ENCODE measurements at places on chromosomes 4 and X.
A peak's percentile ranks its signal among the peaks of the same experiment; 100 is the strongest.

GRCh38 chrX:108439426-108439942, at the start of gene COL4A5:
Gene COL4A5, plus strand, starts transcription at chrX:108439838. Its CDS starts 288 bp downstream, at chrX:108440126.
- peak; percentile 49 for DNase-seq

- no peak for DNase-seq
Observed at GRCh38 chr4:113513382-113513781, 248.2 kb downstream of the CAMK2D start.

GRCh38 chr4:52959541-52959940, 97.4 kb downstream of the RASL11B start:
- no peak for DNase-seq

DNA sequence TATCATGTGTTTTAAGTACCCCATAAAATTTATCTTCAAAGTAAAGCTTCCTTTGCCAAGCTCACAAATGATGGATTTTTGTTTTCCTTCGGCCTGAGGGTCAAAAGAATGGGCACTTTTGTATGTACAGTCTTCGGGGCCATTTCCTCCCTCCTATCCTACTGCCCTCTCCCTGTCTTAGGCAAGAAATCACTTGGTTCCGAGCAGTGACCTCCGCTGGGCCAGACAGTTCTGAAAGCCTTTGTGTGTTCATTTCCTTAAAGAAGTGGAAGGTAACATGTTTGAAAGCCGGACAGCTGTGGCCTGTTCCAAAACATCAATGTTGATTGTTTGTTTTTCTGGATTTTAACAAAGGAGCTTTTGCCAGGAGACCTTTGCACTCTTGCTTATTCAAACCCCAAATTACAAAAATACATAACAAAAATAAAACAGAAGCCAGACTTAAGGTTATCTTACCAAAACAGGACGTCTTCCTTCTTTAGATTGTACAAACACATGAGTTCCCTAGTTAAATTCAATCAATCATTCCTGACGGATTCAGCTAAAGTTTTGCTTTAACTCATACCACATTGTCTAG, 110.6 kb upstream of the LIMCH1 start:
- DNase-seq, result no peak

DNA sequence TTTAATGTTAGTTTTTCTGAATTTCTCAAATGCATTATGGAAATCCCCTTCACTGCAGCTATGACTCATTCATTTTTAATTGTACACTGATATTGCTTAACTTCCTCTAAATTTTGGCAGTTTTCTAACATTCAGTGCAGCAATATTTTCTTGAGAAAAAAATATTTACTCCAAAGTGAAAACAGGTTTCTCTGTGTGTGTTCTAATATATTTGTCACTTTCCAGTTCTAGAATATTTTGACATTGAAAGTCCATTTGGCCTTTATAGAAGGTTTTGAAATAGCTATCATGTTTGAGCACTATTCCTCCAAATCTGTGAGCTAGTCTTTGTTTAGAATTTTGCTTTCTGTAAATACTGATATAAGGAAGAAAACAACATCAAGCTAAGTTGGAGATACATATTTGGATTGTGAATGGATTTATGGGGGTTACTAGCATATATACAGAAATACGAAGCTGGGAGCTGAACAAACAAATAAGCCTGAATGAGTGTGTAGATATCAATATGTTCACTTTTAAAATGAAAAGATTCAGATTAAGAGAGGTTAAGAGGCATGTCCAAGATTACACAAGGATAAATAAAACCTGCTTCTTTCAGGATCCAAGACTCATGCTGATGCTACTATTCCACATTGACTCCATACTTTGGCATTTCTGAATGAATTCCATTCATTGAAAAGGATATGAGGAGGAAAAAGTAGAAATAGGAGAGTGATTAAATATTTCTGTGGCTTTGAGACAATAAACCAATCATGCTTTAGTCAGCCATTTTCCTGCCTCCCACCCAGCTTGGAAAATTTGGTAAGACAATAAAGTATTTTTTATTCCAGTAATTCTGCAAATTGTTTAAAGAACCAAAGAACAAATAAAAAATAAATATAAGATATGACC, 57.3 kb upstream of the SLIT2 start:
- DNase-seq, result peak; percentile 31

DNA sequence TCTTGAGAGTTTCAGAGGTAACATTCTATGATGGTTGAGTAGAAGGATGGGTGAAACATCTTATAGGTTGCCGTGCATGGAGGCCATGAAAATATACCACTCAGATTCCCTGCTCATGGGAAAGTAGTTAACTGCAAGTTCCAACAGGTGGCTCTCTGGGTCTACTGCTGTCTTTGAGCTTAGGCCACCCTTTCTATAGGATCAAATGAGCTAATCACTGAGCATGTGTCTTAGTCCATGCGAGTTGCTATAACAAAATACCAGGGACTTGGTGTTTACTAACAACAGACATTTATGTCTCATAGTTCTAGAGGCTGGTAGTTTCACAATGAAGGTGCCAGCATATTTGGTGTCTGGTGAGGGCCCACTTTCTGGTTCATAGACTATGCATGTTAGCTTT, 144.8 kb upstream of the UNC5C start:
- peak; percentile 10 for DNase-seq

DNA sequence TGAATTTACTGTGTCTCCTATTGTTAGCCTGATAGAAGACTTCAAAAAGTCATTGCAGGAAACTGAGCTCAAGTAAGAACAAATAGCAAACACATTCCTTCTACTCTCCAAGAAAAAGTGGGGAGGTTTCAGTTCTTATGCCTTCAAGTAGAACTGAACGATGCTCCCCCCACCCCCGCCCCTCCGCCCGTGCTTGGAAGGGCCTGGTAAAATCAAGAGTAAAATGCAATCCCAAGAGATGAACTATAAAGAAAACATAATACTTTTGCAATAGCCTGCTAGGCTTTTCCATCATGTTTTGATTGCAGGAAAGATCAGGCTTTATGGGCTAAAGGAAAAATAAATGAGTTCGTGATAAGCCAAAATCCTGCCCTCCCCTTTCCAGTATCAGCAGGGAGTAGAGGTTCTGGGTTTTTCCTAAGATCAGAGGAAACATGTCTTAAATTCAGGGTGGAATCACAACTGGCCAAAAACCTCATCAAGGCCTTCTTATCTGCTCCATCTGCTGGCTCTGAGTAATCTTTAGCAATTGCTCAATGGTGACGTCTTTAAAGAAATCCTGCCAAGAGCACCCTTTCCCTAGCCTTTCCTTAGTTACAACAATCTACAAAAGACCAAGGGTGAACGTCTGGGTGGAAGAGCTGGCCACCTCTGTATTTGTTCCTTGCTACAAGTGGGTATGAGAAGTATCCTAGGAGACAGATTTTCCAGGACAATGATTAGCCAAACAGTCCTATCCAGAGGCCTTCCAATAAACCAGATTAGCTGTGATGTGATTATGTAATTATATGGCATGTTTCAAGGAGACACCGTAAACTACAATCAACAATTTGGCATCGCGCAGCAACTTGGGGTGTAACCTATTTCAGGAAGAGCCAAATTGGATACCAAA, 66.3 kb upstream of the FAM9C start:
- DNase-seq, result peak; percentile 83

GRCh38 chr4:187795737-187796136, 199.8 kb upstream of the ZFP42 start:
- DNase-seq, result no peak

DNA sequence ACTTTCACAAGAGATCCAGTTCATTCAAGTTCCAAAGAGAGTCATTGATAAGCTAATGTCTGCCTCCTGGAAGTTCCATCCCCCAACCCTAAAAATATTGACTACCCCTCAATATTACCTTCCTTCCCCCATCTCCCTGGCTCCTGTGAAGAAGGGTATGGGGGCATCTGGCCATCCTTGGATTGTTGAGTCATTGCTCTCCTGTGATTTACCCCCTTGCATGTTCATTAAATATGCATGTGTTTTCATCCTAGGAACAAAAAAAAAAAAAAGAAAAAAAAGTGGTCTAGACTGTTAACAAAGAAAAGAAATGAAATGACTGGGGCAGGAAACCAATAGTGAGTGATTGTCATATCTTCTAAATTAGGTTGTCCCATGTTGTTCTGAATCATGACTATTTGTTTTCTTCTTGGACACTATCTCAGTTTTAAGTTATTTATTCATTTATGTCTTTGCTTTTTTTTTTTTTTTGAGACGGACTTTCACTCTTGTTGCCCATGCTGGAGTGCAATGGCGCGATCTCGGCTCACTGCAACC, 51.9 kb upstream of the HUWE1 start:
- no peak for DNase-seq

DNA sequence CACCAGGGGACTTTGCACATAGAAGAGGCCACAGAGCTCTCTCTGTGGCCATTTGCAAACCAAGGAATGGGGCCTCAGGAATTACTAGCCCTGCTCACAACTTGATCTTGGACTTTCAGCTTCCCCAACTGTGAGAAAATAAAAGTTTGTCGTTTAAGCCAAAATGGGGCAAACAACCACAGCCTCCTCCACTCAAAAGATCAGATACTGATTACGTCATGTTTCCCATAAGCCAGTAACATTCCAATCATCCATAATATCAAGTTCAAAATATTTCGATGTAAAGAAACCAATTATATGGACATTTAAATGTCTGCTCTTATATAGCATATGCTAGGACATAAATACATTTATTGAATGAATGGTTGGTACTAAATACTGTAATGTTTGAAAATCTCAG, 307.5 kb upstream of the HAND2 start:
- DNase-seq, result no peak

DNA sequence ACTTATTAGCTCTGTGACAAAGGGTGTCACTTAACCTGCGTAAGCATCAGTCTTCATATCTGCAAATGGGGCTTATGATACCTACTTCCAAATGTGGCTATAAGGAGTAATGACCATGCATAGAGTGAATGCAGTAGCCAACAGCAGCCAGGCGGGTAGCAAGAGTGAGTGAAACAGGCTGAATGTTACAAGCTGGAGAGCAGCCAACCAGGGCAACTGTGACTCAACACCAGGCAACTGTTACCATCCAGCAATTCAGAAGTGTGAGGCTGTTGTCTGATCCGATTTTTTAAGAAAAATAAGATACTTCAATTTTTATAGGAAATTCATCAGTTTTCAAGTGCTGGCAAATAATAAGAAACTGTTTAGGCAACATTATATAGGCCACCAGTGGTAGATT, 270.2 kb upstream of the TAPT1 start:
- peak; percentile 48 for DNase-seq

- no peak for DNase-seq
Observed at GRCh38 chr4:7207628-7208231, 15.4 kb downstream of the SORCS2 start.

DNA sequence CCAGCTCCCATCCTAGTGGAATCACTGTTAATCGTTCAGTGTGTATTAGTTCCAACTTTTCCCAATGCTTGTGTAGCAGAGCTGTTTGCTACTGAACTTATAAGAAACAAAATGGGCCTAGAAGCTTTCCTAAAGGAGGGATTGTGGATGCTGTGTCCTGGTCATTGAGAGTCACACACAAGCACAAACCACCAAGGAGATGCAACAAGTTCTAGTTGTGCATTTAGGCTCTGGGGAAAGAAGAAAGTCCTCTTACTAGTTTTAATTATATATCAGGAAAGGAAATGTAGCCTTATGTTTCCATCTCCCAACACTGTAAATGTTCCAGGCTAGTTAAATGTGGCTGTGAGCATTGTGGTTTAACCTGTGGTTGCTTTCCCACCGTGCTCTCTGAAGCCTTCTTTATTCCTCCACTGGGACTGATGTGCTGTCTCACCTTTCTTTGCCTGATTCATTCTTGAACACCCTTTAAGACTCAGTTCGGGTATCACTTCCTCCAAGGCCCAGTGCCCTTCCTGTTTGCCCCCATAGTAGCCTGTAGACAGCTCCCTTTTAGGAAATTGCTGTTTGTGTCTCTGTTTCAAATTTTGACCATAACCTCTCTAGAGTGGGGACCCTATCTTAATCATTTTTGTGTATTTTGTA, 34.3 kb downstream of the ATP10D start:
- DNase-seq, result no peak

- DNase-seq, result no peak
Observed at GRCh38 chr4:89755220-89755619, 81.7 kb downstream of the SNCA start.

GRCh38 chrX:41332005-41332404, 2.0 kb upstream of the DDX3X start:
- no peak for DNase-seq

- no peak for DNase-seq
Observed at GRCh38 chrX:69221239-69222102, 56.2 kb upstream of the PJA1 start.

GRCh38 chr4:38386005-38386551, 277.9 kb upstream of the KLF3 start:
- DNase-seq, result peak; percentile 80

GRCh38 chr4:12679217-12679616, 804.9 kb downstream of the RAB28 start:
- no peak for DNase-seq

- no peak for DNase-seq
Observed at GRCh38 chr4:37889849-37890800, 759 bp upstream of the TBC1D1 start.

- DNase-seq, result no peak
Observed at GRCh38 chr4:5045097-5045496, 6.2 kb upstream of the STK32B start.

Data from epithelial cell of proximal tubule (primary cell).